ENCODE measurements at places on chromosomes 3 and 15. TPM values are rescaled to one million over a fixed set of nuclear protein-coding genes. Genes with fewer than 3 reads are reported as not detected.

CCR9 gene
- total RNA-seq, result not detected

C3orf62 gene
- 1.4 TPM for total RNA-seq

ZNF660 gene
- total RNA-seq, result 2.4 TPM

FOXB1 gene
- not detected for total RNA-seq

CHL1 gene
- not detected for total RNA-seq

RTP1 gene
- not detected for total RNA-seq

Measured in pulmonary artery endothelial cell (primary cell).